NCI-H2081 (cell line): ENCODE measurements at places on chromosomes 3 and 15.

DNA sequence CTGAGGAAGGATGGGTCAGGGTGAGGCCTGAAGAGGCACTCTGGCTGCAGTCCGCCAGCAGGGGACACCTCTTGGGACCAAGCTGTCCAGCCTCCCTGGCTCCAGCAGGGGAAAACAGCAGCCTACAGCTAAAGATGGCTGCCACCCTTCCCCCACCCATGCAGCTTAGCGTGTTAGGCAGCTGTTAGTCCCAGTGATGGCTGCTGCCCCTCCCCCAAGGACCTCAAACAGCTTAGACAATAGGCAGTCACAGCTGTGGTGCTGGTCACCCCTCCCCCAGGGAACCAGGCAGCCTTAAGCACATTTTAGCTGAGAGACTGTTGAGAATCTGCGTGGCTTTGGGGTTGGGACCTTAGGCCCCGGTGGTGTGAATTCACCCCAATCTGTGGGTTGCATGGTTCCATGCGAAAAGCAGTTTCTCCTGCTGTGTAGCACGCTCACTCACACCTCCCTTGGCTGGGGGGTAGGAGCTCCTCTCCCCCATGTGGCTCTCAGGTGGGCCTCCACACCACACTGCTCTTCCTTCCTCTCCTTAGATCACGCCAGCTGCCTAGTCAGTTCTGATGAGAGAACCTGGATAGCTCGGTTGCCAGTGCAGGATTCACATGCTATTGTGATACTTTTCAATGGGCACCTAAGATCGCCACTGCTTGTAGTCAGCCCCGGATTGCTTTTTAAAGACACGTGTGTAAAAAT, 140.5 kb upstream of the CADPS start:
- DNase-seq = no peak

GRCh38 chr15:69610277-69610676, 157.7 kb downstream of the RPLP1 start:
- DNase-seq = no peak

GRCh38 chr3:13177641-13178040, 104.4 kb upstream of the IQSEC1 start:
- DNase-seq = no peak

GRCh38 chr3:153311541-153311940, 149.5 kb downstream of the RAP2B start:
- DNase-seq = no peak

- peak; percentile 86 for DNase-seq
These were observed 10.8 kb upstream of the MFSD1 start for GRCh38 chr3:158790901-158791589.

DNA sequence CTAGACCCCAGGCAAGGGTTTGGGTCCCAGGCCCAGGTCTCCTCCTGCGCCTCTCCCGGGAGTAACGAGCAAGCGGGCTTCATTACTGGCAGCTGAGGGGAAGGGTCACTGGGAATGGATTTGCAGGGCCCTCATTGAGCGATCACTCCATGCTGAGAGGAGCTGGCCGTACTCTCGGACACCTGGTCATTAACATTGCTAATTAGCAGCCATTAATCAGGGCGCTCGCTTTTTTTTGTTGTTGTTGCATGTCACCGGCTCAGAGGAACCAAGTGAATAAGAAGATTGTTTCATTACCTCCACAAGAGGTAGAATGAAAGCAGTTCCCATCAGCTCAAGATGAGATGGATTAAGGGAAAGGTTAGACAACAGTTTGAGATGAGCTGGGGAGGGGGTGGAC, 293.0 kb upstream of the ATP11B start:
- DNase-seq = no peak

GRCh38 chr3:187783098-187783497, 37.8 kb upstream of the BCL6 start:
- no peak for DNase-seq

DNA sequence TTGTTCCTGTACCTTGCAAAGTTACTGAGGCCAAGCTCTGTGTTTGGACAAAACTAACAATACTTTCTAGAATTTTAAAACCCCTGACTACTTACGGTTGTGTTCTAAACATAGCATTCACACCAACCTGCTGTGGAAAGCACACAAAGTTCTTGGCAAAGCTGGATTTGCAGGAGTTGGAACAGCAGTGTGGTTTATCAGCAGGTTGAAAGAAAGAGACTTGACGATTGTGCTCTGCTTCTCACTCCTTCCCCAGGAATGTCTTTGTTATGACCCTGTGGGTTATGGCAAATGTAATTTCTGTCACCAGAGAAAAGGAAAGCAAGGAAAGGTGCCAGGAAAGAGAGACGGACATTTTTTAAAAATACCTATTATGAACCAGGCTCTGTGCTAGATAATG, 165.5 kb upstream of the TGFBR2 start:
- no peak for DNase-seq

DNA sequence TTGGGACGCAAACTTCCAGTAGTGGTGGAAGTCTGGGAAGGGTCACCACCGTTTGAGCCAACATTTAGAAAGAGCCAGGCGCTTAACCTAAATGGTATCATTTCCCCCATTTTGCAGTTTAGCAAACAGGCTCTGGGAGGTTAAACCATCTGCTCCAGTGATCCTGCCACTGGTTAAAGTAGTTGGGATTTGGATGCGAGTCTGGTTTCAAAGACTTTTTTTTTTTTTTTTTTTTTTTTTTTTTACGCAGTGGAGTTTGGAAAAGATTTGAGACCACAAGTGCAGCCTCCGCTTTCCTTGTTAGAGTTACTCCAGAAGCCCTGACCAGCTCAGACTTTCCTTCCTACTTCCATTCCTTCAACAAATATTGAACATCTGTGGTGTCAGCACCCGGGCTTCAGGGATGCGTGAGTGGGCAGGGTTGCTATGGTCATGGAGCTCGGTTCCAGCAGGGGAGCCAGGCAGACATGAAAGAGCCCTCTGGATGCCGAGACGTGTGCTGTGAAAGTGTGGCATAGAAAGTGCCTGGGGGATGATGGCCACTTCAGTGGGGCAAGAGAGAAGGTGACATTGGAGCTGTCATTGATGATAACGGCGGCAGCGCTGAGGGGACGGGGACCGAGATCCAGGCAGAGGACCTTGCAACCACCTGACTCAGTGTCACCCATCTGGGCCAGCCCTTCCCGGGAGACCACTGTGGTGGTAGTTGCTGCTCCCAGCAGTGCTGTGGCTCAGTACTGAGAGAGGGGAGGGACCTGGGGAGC, 1.1 kb upstream of the RNU6-1 start:
- no peak for DNase-seq

DNA sequence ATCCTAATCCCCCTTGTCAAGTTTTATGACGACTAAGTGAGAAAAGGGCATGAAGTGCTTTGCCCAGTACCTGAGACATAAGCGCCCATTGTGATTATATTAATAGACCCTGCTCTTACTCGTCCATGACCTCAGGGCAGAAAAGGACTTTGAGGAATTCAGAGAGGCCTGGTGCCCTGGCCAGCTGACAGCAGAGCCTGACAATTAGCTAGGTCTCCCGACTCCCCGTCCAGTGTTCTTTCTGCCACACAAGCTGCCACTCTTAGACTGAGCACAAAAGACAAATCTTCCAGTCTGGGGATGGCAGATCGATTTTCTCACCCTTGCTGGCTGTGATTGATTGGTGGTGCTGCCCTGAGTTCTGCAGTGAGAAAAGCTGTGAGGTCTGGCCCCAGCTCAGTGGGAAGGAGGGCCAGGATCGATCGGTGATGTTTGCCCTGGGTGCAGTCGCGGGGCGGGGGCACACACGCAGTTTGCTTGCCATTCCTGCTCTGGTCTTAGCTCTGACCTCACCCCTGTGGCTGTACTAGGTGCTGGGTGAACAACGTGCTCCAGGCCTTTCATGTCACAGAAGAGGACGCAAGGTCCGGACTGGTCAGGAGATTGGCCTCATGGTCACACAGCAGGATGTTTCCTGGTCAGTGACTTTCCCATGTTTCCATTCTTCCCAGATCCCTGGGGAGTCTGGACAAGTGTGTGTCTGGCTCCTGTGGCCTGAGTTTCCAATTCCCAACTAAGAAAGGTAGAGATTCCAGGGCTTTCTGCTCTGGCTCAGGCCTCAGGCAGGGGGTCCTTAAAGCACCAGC, 67.4 kb upstream of the TLE3 start:
- no peak for DNase-seq

DNA sequence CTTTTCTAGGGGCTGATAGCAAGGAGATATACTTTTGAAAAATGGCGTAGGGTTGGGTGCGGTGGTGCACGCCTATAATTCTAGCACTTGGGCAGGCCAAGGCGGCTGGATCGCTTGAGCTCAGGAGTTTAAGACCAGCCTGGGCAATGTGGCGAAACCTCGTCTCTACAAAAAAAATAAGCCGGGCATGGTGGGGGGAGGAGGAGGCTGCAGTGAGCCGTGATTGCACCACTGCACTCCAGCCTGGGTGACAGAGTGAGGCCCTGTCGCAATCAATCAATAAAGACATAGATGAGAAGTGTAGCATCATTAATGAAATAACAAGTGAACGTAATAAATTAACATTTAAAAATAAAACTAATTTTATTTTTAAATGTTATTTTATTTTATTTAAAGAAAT, 134.6 kb downstream of the SLCO3A1 start:
- no peak for DNase-seq

GRCh38 chr15:60520825-60521368, 42.0 kb upstream of the ICE2 start:
- peak; percentile 71 for DNase-seq

- DNase-seq = no peak
These were observed 185.3 kb upstream of the NECTIN3 start for GRCh38 chr3:110886222-110886893.

DNA sequence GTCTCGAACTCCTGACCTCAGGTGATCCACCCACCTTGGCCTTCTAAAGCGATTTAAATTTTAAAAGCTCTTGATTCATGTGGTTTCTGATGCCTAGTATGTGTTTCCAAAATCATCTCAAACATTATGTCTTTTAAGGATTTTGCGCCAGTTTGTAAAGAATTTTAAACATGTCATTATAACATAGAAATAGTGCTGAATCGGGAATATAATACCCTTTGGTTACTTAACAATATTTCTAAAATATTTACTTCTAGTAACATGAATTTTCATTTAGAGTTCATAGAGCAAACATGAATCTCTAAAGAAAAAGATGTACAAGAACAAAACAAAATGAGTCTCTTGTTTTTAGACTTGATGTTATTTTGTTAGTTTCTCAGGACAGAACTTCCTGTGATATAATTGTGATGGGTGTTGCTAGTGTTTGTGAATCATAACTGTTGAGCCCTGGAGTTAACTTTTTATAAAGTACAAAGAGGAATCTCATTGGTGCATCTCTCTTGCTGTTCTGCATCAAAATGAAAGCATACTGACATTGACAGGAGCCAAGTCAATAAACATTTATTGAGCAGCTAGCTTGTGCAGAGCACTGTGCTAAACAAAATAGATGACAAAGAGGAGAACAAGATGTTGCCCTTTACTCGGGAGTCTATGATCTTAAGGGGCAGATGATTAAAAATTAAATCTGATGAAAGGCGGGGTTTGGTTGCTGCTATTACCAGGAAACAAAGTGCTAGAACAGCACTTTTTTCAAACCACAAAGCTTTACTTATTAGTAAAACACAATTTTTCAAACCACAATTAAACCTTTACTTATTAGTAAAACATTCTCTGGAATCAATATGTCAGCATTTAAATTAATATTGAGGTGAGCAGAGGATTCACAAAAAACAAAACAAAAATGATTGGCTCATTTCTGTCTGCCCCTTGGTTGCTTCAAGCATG, 73.4 kb downstream of the MME start:
- DNase-seq = no peak

GRCh38 chr3:24373198-24373959, 121.3 kb downstream of the THRB start:
- no peak for DNase-seq

- no peak for DNase-seq
These were observed 593.2 kb upstream of the DPPA4 start for GRCh38 chr3:109930582-109930981.

- no peak for DNase-seq
These were observed 158.8 kb downstream of the SSR3 start for GRCh38 chr3:156395961-156396710.

GRCh38 chr3:52367891-52368880, 52.1 kb downstream of the DNAH1 start:
- DNase-seq = no peak

DNA sequence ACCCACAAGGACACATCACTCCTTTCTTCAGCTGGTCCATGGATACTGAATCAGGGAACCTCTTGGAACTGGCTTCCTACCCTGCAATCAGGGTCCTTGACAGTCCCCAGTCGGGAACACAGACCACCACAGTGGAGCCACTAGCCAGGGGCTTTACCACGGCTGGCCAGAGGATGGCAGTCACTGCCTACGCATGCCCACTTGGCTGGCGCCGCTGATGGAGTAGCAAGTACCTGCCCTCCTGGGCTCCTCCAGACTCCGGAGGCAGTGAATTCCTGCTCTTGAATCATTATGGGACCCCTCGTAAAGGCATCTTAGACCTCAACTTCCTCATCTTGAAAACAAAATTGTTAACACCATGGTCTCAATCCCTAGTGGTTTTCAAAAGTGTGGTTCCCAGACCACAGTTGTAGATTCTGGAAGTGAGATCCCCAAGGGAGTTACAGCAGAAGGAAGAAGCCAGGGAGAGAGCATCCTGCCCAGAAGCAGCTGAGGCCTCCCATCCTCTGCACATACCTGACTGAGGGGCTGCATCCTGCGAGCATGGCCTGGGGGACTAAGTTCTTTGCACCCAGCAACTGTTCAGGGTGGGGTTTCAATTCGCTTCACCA, 9.1 kb upstream of the SKIC8 start:
- peak; percentile 75 for DNase-seq

GRCh38 chr3:48178072-48178471, 10.1 kb downstream of the CDC25A start:
- DNase-seq = no peak

- peak; percentile 69 for DNase-seq
These were observed 464.9 kb downstream of the MFSD1 start for GRCh38 chr3:159266779-159267178.

- DNase-seq = peak; percentile 82
These were observed 46.1 kb downstream of the SOX2 start for GRCh38 chr3:181757694-181758306.

DNA sequence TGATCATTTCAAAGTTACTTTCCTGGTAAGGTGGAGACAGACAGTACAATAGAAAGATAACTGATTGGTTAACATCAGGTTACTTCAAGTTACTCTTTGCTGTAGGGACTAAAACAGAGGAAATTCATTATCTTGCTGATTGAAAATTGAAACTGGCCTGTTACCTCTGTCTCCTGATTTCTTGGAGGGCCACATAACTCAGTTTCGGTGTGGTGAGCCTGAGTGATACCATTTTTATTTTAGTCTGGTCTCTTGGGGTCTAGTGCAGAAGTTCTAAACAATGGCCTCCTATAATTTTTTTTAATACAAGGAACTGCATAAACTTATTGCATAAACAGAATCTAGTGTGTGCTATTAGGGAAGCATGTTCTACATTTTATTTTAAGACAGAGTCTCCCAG, 1.2 kb upstream of the ICE2 start:
- DNase-seq = no peak

GRCh38 chr3:189567766-189568420, 63.3 kb upstream of the TP63 start:
- no peak for DNase-seq

DNA sequence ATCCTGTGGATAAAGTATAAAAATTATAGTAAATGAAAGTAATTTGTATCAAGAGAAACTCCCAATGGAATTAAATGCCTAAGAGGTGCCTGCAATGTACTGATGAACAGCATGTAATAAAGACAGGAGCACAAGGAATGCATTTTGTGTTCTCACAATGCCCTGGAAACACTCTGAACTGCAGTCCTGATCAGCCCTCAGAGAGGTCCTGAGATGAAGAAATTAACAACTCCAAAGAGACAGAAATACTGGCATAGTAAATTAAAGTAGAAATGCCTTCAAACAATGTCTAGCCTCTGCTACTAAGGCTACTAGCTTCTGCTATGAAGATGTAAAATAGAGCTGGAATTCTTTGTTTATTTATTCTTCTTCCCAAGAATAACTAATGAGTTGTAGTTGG, 59.9 kb downstream of the CFAP20DC start:
- DNase-seq = no peak
